ENCODE measurements at places on chromosomes 7 and 10. TPM values are rescaled to one million over a fixed set of nuclear protein-coding genes. Genes with fewer than 3 reads are reported as not detected.

GRCh38 chr10:52752801-52753445 lies 19.7 kb downstream of the MBL2 start:
- H3K4me3 ChIP-seq, result no peak overlapping the region
- H3K27me3 ChIP-seq, result no peaks in the 10 kb centered on the region
- no peaks in the 10 kb centered on the region for H3K4me1 ChIP-seq
- no peak for DNase-seq

GRCh38 chr7:76198202-76198601 lies 3.5 kb upstream of the SRRM3 start:
- H3K4me1 ChIP-seq, result no peaks in the 10 kb centered on the region
- no peak overlapping the region for H3K27ac ChIP-seq
- no peak for DNase-seq
- no peaks in the 10 kb centered on the region for H3K27me3 ChIP-seq
- no peak overlapping the region for H3K4me3 ChIP-seq

- no peaks in the 10 kb centered on the region for H3K36me3 ChIP-seq
- no peaks in the 10 kb centered on the region for H3K27me3 ChIP-seq
- H3K4me1 ChIP-seq, result no peaks in the 10 kb centered on the region
Measured at GRCh38 chr7:116384936-116385635, 114.5 kb upstream of the CAV2 start.

GRCh38 chr7:84506151-84506550 lies 311.6 kb upstream of the SEMA3A start:
- DNase-seq, result no peak
- H3K4me3 ChIP-seq, result no peak overlapping the region
- no peaks in the 10 kb centered on the region for H3K36me3 ChIP-seq

DNA sequence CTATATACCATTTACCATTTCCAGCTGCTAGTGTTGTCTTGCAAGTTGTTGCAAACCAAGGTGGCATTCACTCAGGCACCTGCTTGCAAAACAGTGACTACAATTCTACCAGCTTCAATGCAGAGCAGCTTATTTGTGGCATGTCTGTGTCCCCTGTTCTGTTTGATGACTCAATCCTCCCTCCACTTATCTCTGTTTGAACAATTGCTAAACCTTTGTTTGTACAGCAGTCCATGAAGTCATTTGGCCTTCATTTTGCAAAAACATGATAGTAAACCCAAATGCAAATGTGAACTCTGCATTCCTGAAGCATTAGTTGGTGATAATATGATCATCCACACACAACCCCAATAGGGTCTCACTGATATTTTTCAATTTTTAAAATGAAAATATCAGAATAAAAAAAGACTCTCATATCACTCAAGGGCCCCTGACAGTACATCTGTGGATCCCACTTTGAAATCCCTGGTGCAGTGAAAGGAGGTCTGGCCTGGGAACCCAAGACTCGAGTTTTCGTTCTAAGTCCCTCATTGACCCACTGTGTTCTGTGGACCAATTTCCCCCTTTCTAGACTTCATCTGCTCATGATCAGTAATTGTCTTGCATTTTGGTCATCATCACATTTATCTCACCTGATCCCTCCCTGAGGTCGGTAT lies 425.4 kb downstream of the RPS24 start:
- H3K36me3 ChIP-seq, result no peaks in the 10 kb centered on the region
- H3K27ac ChIP-seq, result no peak overlapping the region
- H3K27me3 ChIP-seq, result no peaks in the 10 kb centered on the region
- no peaks in the 10 kb centered on the region for H3K4me1 ChIP-seq

The PSMG3 gene
- 33.0 TPM for total RNA-seq

The HUS1 gene
- total RNA-seq, result 55.3 TPM

The SLC18A3 gene
- total RNA-seq, result 0.47 TPM

GRCh38 chr7:84665339-84665738 lies 470.8 kb upstream of the SEMA3A start:
- no peak for DNase-seq
- no peaks in the 10 kb centered on the region for H3K36me3 ChIP-seq
- H3K4me1 ChIP-seq, result no peaks in the 10 kb centered on the region
- H3K27me3 ChIP-seq, result no peaks in the 10 kb centered on the region

GRCh38 chr7:7751243-7752092 lies 33.1 kb upstream of the RPA3 start:
- no peaks in the 10 kb centered on the region for H3K36me3 ChIP-seq
- H3K4me3 ChIP-seq, result no peak overlapping the region
- no peaks in the 10 kb centered on the region for H3K27me3 ChIP-seq
- no peaks in the 10 kb centered on the region for H3K4me1 ChIP-seq
